ENCODE measurements at places on chromosomes 7 and 10.

DNA sequence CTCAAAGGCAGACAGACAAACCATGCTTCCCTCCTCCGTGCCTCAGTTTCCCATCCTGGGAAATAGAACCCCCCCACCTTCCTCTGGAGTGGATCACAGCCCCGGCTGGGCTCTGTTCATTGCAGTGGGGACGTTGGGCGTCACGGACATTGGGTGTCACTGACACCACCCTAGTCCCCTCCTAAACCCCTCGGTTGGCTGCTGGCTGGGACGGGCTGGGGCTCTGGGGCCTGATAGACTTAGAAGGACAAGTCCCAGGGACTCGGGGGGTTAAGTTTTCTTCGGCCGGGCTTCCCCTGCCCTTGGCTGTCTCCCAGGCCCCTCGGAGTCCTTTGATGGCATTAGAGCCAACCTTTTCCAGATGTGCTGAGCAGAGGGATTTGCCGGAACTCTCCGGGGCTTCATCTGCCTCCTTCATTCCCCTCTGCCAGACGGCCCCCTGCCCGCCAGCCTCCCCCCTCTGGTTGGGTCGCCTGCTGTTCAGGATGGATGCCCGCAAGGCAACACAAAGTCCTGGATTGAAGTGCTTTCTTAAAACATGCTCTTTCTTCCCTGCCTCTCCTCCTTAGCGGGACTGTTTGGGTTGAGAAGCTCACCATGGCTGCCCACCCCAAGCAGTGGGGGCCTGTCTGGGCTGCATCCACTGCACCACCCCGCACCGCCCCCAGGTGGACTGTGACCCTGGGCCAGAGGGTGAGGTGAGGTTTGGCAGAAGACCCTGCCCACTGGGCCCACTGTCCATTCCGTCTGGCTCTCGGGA, 73.0 kb downstream of the COL26A1 start:
- DNase-seq = peak; percentile 51

DNA sequence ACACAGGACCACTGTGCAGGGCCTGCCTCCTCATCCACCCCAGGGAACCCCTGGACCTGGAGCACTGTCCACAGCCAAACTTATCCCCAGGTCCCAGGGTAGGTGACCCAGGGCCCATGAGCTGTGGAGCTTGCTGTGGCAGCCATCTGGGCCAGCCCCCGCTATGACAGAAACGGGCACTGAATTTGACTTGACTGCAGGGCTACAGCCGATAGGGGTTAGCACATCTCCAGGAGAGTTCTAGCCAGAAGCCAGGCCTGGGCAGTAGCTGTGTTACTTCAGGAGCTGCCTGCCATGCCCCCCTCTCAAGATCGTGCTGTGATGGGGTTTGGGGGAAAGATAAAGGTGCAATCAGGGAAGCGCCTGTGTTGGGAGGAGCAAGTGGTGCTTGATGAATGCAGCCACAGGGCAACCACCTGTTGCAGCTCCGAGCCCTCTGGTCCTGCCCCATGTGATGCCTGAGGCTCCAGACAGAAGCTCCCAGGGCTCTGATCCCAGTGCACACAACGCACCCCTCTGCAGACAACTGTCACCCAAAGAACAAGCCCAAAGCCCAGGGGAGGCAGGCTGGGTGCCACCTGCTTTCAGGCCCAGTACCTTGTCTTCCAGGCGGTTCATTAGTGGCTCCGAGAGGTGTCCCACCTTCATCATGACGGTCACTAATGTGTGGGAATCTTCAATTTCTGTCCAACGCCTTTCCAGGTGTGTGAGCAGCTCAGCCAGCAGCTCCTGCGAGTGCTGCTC, 6.5 kb downstream of the TBRG4 start:
- DNase-seq = no peak

- peak; percentile 12 for DNase-seq
These were observed 34.0 kb upstream of the CYTH3 start for GRCh38 chr7:6306471-6306870.

- DNase-seq = peak; percentile 91
These were observed 128.0 kb downstream of the ZMIZ1 start for GRCh38 chr10:79196470-79197461.

DNA sequence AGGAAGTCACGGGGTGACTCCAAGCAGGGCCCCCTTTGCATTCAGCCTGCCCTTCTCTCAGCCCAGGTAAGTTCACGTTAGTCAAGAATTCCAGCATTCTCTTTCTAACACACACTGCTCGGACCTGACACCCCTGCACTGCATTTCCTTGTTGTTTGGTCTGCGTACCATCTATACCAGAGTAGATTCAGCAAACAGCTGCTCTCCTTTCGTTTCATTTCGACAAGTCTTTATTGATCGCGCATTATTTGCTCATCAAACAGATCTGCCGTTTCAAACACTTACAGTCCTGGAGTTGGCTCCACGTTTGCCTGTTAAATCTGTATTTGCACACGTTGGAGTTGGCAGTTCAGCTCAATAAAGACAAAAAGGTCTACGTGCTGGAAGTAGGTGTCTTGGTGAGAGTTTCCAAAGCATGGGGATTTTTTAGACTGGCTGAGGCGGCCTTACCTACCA, 495.1 kb downstream of the RPS24 start:
- DNase-seq = no peak

DNA sequence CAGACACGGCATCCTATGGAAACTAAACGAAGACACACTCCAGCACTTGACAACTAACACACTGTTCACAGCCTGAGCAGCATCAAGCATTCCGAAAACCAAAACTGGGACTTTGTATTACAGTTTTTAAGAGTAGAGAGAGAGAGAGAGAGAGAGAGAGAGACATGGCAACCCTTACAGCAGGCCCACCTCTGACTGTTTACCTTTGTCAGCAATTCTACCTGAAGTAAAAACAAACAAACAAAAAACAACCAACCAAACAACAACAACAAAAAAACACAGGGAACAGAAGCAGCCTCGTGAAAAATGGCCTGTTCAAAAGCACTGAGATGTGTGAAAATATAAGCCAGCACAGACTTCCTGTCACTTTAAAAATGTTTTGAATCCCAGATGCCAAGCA, 118.0 kb downstream of the SPAG6 start:
- DNase-seq = no peak

- DNase-seq = no peak
These were observed 885 bp upstream of the SYPL1 start for GRCh38 chr7:106112972-106113421.

GRCh38 chr7:21371360-21371759, 56.5 kb upstream of the SP4 start:
- DNase-seq = peak; percentile 11

- DNase-seq = peak; percentile 33
These were observed 993 bp upstream of the SND1 start for GRCh38 chr7:127650847-127651555.

DNA sequence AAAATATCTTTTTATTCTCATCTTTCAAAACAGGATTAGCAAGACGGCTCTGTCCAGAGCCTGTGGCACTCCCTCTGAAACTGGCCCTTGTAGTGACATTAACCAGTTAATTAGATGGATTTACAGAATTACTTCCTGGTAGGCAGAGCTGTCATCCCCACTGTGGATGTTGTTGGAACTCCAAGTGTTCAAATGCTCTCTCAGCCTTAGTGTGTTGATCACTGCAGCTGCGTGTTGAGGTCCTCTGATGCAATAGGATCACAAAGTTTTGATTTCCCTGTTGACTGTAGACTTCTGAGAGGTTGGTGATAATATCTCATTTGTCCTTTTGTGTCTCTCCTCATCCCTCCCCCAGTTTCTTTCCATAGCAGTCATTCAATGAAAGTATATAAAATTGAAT, 117.3 kb upstream of the CDK6 start:
- DNase-seq = no peak

- DNase-seq = peak; percentile 25
These were observed 233.6 kb upstream of the CCDC6 start for GRCh38 chr10:60139798-60140566.

DNA sequence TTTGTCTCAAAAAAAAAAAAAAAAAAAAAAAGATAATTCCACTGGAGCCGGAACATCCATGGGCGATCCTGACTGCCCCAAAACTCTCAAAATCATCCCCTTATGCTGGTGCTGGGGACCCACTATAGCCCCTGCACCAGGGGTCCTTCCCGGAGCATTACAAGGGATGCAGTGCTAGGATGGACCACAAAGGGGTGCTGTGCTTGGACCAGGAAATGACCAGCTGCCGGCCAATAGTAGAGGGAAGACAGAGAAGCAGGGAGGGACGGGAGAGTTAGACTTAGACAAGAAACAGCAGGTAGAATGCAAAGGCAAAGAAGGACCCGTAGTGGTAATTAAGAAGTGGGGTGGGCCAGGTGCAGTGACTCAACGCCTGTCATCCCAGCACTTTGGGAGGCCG, 40.5 kb downstream of the RCC1L start:
- DNase-seq = peak; percentile 89

GRCh38 chr7:69833964-69834363, 235.7 kb downstream of the AUTS2 start:
- DNase-seq = no peak

DNA sequence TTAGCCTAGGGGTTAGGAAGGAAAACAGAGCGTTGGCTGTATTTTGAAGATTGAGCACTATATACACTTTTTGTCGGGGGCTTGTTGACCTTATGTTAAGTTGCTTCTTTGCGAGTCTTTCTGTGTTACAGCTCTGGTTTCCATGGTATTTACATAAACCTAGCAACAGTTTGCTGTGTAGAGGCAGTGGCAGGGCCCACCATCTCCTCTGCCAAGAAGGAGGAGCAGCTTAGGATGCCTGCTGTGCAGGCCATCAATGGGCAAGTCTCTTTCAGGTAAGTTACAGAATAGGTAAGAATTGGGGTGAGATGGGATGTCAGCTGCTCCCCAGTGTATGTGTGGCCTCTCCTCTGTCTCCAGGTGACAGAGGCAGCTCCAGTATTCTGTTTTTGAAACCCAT, 485.5 kb downstream of the LRMDA start:
- DNase-seq = no peak

DNA sequence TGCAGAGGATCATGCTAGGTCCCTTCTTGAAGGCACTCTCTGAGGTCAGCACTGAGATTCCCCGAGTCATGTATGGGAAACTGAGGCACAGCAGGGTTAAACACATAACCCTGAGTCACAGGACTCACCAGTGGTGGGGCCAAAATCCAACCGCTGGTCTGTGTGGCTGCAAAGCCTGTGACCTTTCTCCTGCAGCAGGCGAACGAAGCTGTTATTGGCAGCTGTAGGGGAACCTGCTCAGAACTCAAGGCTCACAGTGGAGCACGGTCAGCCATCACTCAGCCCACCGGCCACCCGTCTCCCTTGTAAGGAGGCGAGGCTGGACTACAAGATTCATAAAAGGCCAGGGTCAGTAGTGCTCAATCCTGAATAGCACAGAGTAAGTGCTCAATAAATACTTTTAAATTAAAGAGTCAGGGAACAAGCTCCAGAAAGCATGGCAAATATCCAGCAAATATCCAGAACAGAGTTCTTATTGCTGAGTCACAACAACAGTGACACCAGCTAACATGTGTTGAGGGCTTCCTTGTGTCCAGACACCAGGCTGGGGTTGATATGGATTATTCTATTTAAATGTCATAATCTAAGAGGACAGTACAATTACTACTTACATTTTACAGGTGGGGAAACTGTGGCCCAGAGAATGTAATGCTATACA, 34.9 kb downstream of the CHST15 start:
- DNase-seq = no peak

DNA sequence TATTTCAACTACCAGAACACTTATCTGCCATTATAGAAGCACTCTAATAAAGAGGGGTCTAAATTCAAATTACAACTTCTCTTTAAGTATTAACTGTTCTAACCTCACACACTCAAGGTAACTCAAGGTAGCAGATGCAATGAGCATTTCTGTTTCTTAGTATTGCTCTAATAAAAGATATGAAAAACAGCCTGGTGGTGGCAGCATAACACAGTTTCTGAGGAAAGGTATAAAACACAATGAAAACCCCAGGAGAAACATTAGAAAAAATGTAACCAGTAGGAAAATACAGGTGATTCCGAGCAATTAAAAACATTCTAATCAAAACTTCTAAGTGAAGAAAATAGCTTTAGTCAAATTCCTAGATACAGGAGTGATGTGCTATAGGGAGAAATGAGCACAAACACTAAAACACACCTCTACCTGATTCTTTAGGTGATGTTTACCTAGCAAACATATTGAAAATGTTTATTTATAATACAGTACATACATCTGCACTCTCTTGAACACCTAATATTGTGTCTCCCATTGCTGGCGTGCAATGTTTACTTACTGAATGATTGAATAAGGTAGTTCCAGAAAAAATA, 3.5 kb downstream of the MKRN1 start:
- DNase-seq = peak; percentile 31

DNA sequence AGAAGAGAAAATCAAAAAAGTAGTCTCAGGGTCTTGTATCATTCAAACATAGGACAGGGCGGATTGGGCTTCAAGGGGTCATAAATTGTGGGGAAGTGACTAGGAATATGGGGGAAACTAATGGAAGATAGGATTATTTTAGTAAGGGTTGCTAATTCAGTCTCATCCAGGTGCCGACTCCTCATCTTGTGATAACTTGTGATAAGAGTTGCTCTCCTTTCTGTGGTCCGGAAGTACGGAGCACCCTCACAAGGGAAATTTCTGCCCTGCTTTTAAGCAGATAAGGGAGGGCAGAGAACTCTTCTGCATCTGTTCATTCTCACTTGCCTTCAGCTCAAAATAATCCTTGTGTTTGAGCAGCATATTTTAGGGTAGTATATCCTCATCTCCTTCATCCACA, 436.4 kb upstream of the LRGUK start:
- DNase-seq = no peak

DNA sequence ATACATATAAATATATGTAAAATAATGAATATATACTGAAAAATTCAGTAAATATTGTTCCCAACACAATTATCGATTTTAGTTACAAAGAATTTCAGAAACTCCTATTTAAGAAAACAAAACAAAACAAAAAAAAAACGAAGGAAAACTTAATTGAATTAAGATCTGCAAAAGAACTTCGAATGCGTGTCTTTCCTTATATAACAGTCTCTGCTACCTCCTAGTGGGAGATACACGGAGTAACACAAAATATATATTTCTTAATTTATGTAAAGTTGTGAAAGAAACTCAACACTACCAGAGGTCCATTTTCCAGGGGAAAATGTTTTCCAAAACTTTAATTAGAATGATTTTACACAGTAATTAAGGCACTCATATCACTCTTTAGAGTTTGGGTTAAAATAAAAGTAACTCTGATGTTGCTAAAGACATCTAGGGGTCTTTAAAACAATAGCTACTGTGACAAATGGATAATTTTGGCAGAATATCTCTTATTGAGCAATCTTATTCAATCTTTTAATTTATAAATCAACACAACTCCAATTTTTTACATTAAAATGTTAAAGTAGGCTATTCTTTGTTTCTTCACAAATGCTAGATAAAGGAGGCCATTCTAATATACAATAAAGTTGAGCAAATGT, 41.6 kb downstream of the NEBL start:
- DNase-seq = no peak

DNA sequence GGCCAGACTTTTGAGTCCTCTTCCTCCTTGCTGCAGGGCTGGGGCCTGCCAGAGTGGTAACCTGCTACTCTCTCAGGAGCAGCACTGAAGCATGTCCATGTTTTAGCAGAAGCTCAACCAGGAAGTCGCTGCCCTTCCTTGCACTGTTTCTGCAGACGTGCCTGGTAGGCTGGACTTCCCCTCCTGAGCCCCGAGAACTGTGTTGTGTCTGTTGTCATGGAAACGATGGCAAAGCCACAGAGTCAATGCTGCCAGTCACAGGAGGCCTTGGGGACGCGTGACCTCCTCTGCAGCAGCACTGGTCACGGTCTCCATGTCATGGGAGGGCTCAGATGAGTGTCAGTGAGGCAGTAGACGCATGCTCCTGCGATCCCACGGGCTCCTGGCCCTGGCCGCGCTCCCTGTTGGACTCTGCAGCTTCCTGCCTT, 145.5 kb downstream of the FANK1 start:
- DNase-seq = peak; percentile 80

GRCh38 chr7:111855842-111856227, 293.5 kb upstream of the IMMP2L start:
- peak; percentile 18 for DNase-seq

Data from iPS-NIHi11 (cell line).